Right hindlimb (tissue), 1 donor: ENCODE measurements at places on chromosomes 4 and X.

- DNase-seq = no peak
Observed at GRCh38 chrX:22389556-22390179, 117.0 kb downstream of the CBLL2 start.

- DNase-seq = no peak
Observed at GRCh38 chrX:55159551-55159950, 60.6 kb upstream of the PAGE5 start.

- no peak for DNase-seq
Observed at GRCh38 chr4:40601641-40602040, 28.0 kb downstream of the RBM47 start.

DNA sequence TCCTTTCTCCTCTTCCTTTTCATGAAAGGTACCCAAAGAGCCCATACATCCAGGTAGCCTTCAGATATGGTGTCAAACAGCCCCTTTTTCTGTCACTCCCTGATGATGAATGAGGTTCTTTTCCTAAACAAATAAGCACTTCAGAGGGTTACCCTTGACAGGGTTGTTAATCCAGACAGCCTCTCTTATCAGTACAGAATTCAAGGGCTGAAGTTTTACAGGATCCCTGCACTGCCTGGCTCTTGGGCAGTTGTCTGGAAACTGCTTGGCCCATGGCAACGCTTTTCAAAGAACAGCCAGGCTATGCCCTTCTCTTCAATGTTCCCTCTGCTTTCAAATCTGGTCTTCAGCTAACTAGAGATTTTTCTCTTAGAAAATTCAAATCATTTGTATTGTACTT, 352.6 kb upstream of the FAM241A start:
- no peak for DNase-seq

DNA sequence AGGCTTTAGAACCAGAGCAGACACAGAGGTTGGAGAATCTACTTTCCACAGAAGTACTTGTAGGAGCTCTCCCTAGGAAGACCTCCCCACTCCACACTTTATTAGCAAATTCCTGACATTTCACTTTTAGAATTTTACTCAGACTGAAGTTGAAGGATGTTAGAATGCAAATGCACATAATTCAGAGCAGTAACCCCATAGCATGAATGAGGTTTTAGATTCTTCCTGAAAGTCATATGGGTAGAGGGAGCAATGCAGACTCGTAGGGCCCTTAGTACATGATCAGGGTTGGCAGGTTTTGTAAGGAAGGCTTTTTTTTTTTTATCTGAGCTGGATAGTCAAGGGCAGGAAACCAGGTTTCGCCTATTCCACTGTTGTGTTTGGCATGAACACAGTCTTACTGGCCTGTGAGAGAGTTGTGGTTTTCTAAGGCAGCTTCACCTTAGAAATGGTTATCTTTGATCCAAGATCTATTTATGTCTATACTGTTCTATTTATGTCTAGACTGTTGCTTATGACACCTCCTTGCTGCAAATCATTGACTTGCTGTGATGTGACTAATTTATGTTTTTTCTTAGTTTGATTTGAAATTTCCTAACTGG, 48.9 kb downstream of the SPATA18 start:
- no peak for DNase-seq

DNA sequence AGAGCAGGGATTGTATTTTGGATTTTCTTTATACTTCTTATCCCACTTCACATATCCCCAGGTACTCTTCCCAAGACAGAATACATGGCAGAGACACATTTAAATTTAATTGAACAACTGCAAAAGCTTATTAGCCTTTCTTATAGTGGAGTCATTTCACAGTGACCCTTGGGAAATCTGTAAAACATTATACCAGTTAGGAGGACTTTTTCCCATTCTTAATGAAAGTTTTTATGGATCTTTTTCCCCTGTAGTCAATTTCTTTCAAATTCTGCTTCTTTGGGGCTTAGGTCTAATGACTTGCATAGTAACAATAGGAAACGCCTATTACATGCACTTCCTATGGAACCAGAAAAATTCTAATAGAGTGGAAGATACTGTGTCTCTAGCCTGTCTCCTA, 14.6 kb upstream of the MCUB start:
- no peak for DNase-seq

DNA sequence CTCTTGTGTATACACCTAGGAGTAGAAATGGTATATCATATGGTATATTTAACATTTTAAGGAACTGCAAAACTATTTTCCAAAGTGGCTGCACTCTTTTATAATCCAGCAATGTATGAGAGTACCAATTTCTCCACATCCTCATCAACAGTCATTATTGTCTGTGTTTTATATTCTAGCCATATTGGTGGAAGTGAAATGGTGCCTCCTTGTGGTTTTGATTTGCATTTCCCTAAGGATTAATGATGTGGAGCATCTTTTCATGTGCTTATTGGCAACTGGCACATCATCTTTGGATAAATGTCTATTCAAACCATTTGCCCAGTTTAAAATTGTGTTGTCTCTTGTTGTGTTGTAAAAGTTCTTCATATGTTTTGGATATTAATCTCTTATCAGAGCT, 9.6 kb downstream of the BMP15 start:
- no peak for DNase-seq

GRCh38 chrX:48613502-48614160, 16.3 kb downstream of the WDR13 start:
- no peak for DNase-seq

DNA sequence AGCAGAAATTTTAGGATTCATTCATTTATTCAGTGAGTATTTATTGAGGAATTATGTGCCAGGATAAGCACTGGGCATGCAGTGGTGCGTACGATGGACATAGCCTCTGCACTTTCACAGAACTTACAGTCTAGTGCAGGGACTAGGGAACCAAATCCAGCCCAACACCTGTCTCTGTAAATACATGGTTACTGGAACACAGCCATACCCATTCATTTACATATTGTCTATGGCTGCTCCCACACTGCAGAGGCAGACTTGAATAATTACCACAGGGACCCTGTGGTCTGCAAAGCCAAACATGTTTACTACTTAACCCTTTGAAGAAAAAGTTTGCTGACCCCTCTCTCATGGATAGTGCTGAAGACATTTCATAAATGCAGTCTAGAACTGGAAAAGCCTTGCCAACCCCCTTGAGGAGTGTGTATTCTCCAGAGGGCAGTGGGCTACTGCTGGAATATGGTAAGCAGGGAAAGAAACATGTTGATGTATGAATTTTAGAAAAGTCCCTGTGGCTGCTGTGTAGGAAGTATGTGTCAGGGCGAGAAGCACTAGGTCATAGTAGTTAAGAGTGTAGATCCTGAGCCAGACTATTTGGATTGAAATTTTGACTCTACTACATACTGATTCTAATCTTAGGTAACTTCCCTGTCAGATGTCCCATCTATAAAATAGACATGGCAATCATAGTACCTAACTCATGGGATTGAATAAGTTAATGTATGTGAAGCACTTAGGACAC, 75.5 kb downstream of the GALNT7 start:
- no peak for DNase-seq

- no peak for DNase-seq
Observed at GRCh38 chr4:147960971-147961370, 229.1 kb downstream of the ARHGAP10 start.

- no peak for DNase-seq
Observed at GRCh38 chrX:3820167-3820566, 106.7 kb upstream of the PRKX start.

- DNase-seq = no peak
Observed at GRCh38 chr4:42786350-42787078, 106.0 kb upstream of the GRXCR1 start.

- DNase-seq = no peak
Observed at GRCh38 chr4:48110452-48110978, 23.5 kb downstream of the TXK start.

DNA sequence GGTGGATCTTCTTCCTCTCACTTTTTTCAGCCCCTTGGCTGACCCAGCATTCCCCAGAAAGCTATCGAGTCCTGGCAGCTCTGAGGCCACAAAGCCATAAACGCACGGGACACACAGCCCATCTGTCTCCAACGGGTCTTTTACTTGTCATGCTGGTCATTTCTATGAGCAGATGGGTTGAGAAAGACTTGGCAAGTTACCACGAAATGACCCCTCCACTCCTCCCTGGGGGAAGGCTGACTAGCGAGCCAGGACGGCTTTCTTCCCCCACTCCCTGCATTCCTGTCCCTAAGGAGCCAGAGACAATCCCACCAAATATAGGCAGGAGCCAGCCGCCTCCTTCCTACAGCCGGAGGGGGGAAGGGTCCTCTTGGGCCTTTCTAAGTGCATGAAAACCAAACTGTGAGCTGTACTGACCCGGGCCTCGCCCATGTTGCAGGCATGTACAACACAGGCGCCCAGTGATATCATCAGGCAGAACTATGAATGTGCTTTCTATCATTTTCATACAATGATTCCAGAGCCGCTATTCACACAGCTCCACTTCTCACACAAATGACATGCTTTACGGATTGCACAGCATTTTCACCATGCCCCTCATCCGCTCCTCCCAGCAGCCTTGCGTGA, 28.6 kb downstream of the AFAP1 start:
- peak; percentile 80 for DNase-seq

GRCh38 chr4:77493120-77493752, 112.4 kb upstream of the CXCL13 start:
- no peak for DNase-seq

DNA sequence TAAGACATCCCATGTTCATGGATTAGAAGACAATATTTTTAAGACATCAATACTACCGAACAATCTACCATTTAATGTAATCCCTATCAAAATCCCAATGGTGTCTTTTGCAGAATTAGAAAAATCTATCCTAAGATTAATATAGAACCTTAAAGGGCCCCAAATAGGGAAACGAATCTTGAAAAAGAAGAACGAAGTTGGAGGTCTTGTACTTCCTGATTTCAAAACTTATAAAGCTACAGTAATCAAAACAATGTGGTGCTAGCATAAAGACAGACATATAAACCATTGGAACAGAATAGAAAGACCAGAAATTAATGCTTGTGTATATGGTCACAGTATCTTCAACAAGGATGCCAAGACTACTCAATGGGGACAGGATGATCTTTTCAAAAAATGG, 42.0 kb downstream of the CENPE start:
- no peak for DNase-seq

DNA sequence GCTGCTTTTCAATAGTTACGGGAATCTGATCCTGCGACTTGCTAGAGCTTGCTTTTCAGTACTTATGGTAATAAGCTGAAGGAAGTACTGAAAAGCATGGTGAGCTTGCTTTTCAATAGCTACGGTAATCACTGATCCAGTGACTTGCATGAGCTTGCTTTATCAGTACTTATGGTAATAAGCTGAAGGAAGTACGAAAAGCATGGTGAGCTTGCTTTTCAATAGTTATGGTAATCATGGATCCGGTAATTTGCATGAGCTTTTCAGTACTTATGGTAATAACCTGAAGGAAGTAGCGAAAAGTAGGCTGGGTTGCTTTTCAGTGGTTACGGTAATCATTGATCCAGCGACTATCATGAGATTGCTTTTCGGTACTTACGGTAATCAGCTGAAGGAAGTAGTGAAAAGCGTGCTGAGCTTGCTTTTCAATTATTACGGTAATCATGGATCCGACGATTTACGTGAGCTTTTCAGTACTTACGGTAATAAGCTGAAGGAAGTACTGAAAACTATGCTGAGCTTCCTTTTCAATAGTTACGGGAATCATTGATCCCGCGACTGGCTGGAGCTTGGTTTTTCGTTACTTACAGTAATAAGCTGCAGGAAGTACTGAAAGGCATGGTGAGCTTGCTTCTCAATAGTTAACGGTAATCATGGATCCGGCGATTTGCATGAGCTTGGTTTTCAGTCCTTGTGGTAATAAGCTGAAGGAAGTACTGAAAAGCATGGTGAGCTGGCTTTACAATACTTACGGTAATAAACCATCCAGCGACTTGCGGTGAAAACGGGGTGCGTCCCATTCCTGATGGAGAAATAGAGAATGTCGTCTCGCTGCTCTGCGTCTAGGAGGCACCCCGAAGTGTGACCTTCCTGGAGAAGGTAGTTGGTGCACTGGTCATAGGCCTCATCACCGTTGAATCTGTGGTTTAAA, 6.5 kb downstream of the CRLF2 start:
- DNase-seq = peak; percentile 64

DNA sequence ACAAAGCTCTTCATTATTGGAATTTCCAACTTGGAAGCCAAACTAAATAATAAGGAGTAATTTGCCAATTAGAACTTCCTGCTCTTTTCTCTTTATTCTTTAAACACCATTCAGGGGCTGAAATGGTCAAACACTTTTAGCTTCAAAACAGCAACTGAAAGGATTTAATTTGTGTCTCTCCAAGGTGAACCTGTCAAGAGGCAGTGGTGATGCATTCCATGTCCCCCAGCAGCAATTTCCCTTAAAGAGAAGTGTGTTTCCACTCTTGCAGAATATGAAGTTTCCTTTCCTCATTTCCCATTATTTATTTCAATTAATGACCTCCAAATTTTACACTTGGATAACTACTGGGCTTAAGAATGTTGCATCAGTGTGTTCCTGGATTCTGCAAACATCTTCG, 156.0 kb downstream of the COL25A1 start:
- DNase-seq = no peak

DNA sequence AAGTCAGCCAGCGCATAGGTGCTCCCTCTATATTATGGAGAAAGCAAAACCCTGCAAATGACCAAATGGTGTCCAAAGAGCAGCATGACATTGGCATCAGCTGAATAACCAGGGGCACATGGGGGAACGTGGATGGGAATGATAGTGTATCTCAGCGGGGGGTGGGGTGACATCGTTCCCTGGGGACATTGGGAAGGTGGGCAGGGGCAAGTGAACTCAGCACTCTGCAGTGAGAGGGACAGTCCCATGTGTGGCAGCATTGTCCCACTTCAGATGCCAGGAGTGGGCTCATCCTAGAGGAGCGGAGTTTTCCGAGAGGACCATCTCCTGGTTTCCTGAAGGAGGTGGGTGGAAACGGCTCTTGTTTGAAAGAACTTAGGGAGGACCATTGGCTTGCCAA, 64.8 kb downstream of the NELFA start:
- DNase-seq = no peak
